ENCODE measurements at places on chromosomes 7 and 10.

DNA sequence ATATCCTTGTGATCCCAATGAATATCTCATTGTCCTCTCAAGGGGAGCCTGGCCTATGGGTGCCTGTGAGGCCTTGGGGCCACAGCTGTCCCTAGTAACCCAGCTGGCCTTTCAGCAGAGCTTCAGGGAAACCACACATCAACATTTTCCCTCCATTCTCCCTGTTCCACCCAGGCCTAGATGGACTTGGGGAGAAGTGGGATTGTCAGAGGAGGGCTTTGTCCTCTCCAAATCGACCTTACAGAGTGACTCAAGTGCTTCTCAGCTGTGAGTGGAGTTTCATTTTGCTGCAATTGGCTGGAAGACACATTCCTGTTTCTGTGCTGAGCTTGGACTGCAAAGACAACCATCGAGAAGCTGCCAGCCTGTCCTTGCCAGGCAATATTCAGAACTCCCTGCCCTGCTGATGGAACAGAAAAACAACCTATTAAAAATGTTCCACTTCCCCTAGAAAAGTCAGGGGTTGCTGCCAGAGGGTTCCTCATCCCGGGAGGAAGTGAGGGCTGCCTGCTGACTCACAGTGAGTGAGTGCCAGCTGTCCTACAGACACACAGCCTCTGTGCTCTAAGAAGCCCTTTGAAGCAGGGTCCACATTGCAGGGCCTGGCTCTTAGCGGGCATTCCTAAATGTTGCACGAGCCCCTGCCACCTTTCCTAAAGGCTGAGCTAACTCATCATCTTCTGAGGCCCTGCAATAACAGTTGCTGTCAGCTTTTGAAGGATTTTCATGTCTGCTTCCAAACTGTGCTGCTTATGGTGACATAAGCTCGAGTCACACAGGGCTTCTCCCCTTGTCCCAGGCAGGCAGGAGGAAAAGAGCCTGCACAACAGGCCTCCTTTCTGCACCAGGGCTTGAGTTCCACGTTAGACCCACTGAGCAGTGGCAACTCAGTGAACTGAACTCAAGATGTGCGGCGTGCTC is 20.5 kb downstream of the STRA8 start:
- DNase-seq = no peak
- no peaks in the 10 kb centered on the region for H3K4me1 ChIP-seq

GRCh38 chr7:70726951-70727378 is 405.0 kb upstream of the GALNT17 start:
- H3K4me1 ChIP-seq = peaks cover 66% of the 10 kb centered on the region
- no peaks in the 10 kb centered on the region for H3K36me3 ChIP-seq
- H3K4me3 ChIP-seq = no peak overlapping the region
- no peak for DNase-seq
- H3K27me3 ChIP-seq = no peaks in the 10 kb centered on the region

- H3K4me1 ChIP-seq = no peaks in the 10 kb centered on the region
- H3K27ac ChIP-seq = no peak overlapping the region
- DNase-seq = no peak
- no peaks in the 10 kb centered on the region for H3K36me3 ChIP-seq
- H3K27me3 ChIP-seq = no peaks in the 10 kb centered on the region
- no peak overlapping the region for H3K4me3 ChIP-seq
Measured at GRCh38 chr7:123846217-123846891, 1.4 kb downstream of the HYAL4 start.

DNA sequence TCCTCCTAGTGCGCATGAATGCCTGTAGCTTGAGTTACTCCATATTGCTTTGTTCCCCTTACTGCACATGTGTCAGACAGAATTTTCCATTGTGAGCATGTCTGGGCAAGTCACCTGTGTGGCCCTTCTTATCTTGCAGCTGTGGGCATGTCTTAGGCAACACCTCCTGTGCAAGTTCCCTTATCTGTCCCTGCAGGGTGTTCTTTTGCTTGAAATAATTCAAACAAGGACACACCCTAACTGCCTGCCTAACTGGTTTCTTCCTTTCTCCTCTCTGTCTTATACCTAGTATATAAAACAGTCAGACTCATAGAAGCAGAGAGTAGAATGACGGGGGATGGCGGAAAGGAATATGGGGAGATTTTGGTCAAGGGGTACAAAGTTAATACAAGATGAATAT is 421.1 kb upstream of the SORCS1 start:
- H3K36me3 ChIP-seq = 0 out of 2 replicates have a peak, but pooled peaks cover 4% of the 10 kb centered on the region
- H3K27ac ChIP-seq = no peak overlapping the region
- H3K27me3 ChIP-seq = no peaks in the 10 kb centered on the region

DNA sequence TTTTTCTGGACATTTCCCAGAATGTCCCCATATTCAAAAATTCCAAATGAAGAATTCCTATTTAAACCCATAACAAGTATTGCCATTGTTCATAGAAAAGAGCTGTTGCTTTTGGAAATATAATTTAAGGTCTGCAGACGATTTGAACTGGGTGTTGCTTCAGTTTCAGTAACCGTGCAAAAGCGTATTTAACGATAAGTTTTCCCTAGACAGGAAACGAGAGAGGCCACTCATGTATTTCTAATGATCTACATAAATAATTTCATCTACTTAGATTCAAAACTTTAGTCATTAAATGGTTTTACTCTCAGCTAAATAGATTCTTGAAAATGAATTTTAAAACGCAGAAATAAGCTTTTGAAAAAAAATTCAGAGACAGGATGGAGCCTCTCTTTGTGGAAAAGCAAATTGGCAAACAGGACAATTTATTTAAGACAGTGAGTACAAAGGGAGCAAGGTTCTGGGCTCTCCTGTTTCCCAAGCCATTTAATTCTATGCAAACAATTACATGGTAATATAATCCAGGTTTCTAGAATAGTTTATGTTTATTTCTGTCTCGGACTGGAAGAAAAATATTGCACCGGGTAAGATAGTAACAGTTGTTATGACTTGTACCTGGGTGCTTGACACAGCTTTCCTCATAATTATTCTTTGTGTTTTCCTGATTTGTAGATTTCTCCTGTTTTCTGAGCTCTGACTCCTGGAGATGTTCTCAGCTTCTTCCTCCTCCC is 263.0 kb downstream of the BAMBI start:
- peaks cover 5% of the 10 kb centered on the region for H3K4me1 ChIP-seq
- H3K36me3 ChIP-seq = no peaks in the 10 kb centered on the region
- no peak for DNase-seq
- H3K4me3 ChIP-seq = peak overlapping the region; percentile 54

DNA sequence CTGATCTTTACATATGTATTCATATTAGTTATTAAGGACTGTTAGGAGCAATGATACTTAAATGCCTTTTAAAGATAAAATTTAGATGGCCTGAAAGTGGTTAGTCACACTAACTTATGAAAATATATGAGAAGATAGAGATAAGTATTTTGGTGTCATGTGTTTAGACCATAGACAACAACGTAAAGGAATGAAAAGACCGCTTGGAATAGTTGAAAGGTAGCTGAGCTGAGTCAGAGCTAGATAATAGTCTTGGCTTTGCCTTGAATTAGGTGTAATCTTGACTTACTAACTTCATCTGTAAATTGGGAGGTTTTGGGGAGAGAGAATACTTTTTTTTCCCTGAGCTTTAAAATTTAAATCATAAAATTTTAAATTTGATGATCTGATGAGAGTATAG is 127.0 kb downstream of the LYZL1 start:
- no peaks in the 10 kb centered on the region for H3K36me3 ChIP-seq
- H3K4me3 ChIP-seq = no peak overlapping the region
- no peaks in the 10 kb centered on the region for H3K4me1 ChIP-seq
- no peak for DNase-seq

- DNase-seq = peak; percentile 66
- peak overlapping the region; percentile 84 for H3K4me3 ChIP-seq
- H3K27ac ChIP-seq = no peak overlapping the region
- H3K36me3 ChIP-seq = peaks cover 3% of the 10 kb centered on the region
- H3K27me3 ChIP-seq = no peaks in the 10 kb centered on the region
Measured at GRCh38 chr10:73810735-73811465, 498 bp downstream of the NDST2 start.

DNA sequence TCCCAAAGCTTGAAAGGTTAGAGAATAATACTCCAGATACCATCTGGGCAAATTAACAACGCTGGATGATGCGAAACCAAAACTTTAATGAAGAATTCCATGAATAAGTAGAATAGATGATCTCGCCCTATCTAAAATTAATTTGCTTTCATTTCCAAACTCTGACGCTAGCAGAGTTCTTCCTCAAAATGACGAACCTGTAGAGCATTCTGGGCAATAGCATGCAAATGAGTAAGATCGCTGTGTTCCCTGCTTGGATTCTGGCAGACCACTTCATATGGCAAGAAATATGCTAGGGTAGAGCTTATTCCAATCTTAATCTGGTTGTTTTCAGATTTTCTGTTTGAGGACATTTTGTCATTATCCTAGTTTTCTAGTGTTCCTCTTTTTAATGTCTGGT is 36.1 kb upstream of the SMNDC1 start:
- no peaks in the 10 kb centered on the region for H3K27me3 ChIP-seq
- H3K4me3 ChIP-seq = no peak overlapping the region
- H3K4me1 ChIP-seq = peaks cover 20% of the 10 kb centered on the region
- no peaks in the 10 kb centered on the region for H3K36me3 ChIP-seq

- 0 out of 2 replicates have a peak, but pooled peaks cover 7% of the 10 kb centered on the region for H3K4me1 ChIP-seq
- DNase-seq = no peak
- H3K36me3 ChIP-seq = peaks cover 6% of the 10 kb centered on the region
- H3K27ac ChIP-seq = no peak overlapping the region
- no peak overlapping the region for H3K4me3 ChIP-seq
Measured at GRCh38 chr10:22583683-22584082, 130.7 kb downstream of the PIP4K2A start.

DNA sequence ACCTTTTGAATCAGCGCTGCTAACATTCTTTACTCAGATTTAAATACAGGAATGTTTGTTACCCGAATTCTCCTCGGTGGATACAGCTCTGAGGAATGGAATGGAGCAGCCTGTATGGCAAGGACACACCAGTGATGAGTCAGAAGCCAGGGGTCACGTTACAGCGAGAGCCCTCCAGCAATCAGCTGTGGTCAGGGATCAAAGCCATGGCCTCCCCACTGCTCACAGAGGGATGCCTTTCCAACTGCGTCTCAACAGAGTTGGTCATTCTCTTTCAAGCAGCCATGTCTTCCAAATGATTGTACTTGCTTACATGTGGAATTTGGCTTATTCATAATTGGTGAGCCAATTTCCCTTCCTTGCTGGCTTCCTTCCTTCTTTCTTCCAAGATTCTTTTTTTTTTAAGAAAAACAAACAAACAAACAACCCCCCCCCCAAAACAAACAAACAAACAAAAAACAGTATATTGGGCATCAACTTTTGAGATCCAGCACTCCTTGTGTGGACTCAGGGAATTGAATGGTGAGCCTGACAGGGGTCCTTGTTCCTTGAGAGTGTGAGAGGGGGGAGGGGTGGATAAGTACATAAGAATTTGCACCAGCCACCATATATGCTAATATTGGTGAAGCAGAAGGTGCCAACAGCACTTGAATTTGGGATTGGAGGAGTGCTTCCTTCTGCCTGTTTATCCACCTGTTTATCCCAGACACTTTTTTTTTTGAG is 100.2 kb downstream of the ATXN7L1 start:
- H3K27me3 ChIP-seq = no peaks in the 10 kb centered on the region
- H3K27ac ChIP-seq = peak overlapping the region; percentile 84
- no peaks in the 10 kb centered on the region for H3K36me3 ChIP-seq
- DNase-seq = peak; percentile 96
- no peak overlapping the region for H3K4me3 ChIP-seq
- H3K4me1 ChIP-seq = peaks cover 50% of the 10 kb centered on the region

DNA sequence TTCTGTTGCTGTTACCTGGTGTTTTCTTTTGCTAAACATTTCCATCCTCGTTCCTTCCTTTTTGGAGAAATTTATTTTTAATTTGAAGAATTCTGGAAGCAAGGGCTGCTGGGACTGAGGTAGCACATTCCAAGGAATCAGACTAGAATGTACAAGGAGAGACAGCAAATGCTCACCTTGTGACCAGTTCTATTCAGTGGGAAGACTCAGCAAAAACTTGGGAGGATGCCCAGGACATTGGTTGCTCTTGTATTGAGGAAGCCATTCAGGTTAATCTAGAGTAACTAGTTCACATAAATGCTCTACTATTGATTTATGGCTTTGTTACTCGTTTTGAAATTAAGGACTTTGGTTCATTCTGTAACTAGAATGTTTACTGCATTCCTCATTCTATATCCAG is 11.3 kb downstream of the PLCE1 start:
- H3K27me3 ChIP-seq = no peaks in the 10 kb centered on the region
- H3K4me3 ChIP-seq = no peak overlapping the region
- peaks cover 3% of the 10 kb centered on the region for H3K4me1 ChIP-seq
- H3K27ac ChIP-seq = no peak overlapping the region
- no peaks in the 10 kb centered on the region for H3K36me3 ChIP-seq

DNA sequence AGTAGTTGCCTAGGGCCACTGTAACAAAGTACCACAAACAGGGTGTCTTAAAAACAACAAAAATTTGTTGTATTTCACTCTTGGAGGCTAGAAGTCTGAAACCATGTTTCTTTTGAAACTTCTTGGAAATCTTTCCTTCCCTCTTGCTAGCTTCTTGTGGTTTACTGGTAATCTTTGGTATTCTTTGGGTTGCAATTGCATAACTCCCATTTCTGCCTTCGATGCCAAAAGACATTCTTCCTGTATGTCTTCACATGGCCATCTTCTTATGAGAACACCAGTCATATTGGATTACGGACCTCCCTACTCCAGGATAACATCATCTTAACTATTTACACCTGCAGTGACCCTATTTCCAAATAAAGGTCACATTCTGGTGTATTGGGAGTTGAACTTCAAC is 357.4 kb downstream of the PPP1R3A start:
- no peak overlapping the region for H3K27ac ChIP-seq
- H3K27me3 ChIP-seq = peaks cover 55% of the 10 kb centered on the region
- DNase-seq = no peak
- H3K4me1 ChIP-seq = no peaks in the 10 kb centered on the region

DNA sequence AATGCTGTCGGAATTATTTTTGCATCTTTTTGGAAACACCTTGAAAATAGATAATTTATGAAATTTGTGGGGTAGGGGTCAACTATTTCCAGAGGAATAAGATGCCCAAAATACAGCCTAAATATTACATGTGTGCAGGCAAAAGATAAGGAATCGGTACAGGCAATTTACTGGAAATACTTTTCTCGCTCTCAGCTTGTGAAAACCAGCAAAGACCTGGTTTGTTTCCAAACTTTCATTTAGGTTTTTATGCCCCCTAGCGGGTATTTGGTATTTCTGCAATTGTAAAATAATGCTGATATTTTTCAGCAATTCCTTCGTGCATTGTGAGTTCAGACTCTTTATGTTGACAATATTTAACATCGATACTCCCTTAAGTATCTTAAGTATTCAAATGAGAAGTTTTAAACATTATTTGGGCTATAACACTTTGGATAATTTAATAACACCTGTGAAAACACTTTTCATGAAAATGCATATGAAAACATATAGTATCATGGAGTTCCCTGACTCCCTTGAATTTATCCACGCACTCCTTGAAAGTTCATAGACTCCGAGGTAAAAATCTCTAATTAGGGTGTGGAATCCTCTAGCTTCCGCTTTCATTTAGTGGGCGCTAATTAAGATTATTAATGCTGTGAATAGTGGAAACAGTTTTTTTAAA is 132.4 kb downstream of the TSPAN12 start:
- no peak overlapping the region for H3K27ac ChIP-seq
- no peaks in the 10 kb centered on the region for H3K36me3 ChIP-seq
- H3K4me3 ChIP-seq = no peak overlapping the region
- 0 out of 2 replicates have a peak, but pooled peaks cover 4% of the 10 kb centered on the region for H3K4me1 ChIP-seq
- DNase-seq = peak; percentile 82
- no peaks in the 10 kb centered on the region for H3K27me3 ChIP-seq
